ENCODE measurements at places on chromosomes 7 and 10.
A peak's percentile ranks its signal among the peaks of the same experiment; 100 is the strongest.

- no peak for DNase-seq
These were observed 2.0 kb downstream of the KCNMA1 start for GRCh38 chr10:77635402-77636227.

GRCh38 chr10:79941146-79941545 lies 7.8 kb downstream of the SFTPD start:
- no peak for DNase-seq

DNA sequence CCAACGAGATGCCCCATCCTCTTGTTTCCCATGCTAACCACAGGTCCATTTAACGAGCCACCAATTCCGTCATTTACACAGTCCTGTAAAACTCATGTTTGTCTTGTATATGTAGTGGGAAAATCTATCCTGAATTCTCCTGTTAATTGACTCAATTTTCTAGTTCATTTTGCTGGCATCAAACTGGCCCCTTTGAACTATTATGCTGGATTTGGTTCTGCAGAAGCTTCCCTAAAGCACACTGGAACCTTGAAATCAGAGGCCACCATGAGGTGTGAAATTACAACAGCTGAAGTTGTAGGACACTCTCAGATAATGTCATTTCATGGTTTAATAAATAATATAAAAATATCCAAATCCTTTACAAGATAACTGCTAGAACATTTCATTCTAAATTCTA lies 129.8 kb upstream of the AKR1E2 start:
- no peak for DNase-seq

DNA sequence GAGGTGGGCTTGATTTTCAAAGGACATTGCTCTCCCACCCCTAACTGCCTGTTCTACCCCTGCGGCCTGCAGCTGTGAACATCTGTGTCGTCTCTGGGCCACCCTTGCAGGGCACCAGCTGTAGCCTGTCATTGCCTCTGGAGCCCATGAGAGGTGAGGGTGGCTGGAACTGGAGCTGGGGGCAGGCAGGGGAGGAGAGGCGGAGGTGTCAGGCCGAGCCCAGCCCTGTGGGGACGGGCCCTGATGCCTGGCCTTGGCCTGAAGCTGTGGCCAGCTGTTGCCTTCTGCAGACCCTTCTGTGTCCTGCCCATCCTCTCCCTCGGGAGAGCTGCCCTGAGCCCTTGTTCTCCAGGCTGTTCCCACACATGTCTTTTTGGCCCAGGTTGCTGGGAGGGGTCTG lies 44.5 kb downstream of the PALD1 start:
- no peak for DNase-seq

GRCh38 chr7:155531681-155532080 lies 14.7 kb downstream of the CNPY1 start:
- DNase-seq: no peak

GRCh38 chr7:148773334-148773733 lies 74.6 kb downstream of the CUL1 start:
- no peak for DNase-seq

GRCh38 chr10:32985775-32986350 lies 27.8 kb upstream of the ITGB1 start:
- peak; percentile 24 for DNase-seq

GRCh38 chr10:69352569-69353264 lies 64.0 kb downstream of the TACR2 start:
- no peak for DNase-seq

GRCh38 chr7:123864436-123864835 lies 19.5 kb downstream of the HYAL4 start:
- no peak for DNase-seq
